ENCODE measurements at places on chromosomes 5 and 9.

GRCh38 chr9:21688108-21689102 is 114.0 kb upstream of the MTAP start:
- DNase-seq = no peak

DNA sequence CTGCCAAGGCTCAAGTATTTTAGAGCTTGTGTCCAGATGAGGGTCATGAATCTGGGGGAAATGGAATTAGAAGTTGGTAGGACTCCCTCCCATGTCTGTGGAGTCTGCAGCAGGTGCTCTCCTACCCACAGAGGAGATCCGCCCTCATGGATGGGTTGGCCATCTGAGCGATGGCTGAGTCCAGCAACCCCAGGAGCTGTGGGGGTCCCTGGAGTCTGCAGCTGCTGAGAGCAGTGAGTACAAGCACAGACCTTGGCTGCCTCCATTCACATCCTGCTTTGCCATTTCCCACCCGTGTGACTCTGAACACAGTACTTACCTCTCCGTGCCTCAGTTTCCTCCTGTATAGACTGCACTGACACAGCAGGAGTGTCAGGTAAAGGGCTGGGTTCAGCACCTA is 25.8 kb upstream of the SYNPO start:
- no peak for DNase-seq

GRCh38 chr9:26216702-26217101 is 538.5 kb upstream of the TUSC1 start:
- DNase-seq = no peak

- DNase-seq = no peak
Measured at GRCh38 chr5:78738104-78738503, 89.5 kb upstream of the LHFPL2 start.

GRCh38 chr5:53364061-53364460 is 116.4 kb upstream of the FST start:
- DNase-seq = no peak

DNA sequence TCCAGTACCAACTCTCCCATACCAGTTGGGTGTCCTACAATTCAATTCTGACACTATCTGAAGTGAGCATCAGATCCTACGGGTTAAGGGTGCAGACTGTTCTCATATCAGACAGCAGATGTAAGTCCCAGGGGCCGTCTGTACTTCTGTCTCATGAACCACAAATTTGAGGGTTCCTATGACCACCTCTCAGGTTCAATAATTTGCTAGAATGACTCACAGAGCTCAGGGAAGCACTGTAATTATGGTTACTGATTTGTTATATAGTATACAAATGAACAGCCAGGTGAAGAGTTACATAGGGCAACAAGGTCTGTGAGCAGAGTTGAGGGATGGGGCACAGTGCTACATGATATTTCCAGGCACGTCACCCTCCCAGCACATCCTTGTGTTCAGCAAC is 499.1 kb downstream of the DMAC1 start:
- no peak for DNase-seq

DNA sequence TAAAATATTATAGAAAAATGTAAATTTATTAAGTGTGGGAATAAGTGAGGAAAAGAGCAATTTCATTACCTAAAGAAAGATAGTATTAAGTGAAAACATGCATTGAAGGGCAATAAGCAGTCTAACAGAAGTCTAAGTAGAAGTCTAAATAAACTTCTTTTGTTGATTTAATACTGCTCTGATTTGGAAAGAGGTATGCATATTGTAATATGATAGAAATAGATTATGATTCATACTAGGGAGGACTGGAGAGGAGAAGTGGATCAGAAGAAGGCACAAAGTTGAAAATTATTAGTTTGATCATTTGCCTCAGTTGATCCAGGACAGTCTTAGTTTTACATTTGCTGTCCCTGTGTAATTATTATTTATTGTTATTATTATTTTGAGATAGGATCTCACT is 6.6 kb upstream of the ERBIN start:
- no peak for DNase-seq

DNA sequence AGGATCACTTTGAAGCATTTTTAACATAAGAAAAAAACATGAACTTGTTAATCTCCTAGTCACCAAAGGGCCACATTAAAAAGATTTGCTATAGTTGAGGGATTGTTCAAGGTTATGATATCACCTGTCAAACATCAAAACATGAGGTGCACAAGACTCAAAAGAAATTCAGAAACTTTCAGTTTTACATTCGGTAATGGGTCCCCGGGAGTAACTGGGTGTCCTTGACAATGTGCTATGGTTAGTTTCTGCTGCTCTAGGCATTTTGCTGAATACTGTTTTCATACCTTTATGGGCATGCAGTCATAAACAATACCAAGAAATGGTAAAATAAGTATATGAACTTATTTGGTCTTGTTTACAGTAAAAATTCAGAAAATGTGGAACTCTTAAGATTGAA is 92.8 kb upstream of the EDIL3 start:
- DNase-seq = no peak

- no peak for DNase-seq
Measured at GRCh38 chr9:93617273-93617672, 40.9 kb downstream of the PHF2 start.

Data from activated T-cell treated with anti-CD3 and anti-CD28 coated beads, Interleukin-2, amount 50 U/mL, for 48 hours (primary cell).